ENCODE measurements at places on chromosomes 5 and 9.

DNA sequence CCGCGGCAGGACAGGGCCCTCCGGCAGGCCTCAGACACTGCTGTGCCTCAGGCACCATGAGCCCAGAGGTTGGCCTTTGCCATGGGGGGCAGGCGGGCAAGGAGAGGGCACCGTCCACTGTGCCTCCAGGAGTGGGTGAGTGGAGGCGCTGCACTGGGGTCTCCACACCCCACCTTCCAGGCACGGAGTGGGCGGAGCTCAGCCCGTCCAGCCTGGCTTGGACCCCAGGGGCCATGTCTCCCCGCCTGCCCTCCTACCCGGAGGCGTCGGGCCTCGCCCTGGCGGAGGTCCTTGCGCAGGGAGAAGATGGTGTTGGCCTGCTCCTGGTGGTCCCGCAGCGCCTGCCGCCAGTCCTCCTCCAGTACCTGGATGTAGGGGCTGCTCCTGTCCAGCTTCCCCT is 3.4 kb downstream of the CARD9 start:
- DNase-seq, result no peak

- DNase-seq, result no peak
Observed at GRCh38 chr9:122221183-122221811, 7.5 kb downstream of the LHX6 start.

- no peak for DNase-seq
Observed at GRCh38 chr5:82986404-82986803, 90.8 kb downstream of the TMEM167A start.

DNA sequence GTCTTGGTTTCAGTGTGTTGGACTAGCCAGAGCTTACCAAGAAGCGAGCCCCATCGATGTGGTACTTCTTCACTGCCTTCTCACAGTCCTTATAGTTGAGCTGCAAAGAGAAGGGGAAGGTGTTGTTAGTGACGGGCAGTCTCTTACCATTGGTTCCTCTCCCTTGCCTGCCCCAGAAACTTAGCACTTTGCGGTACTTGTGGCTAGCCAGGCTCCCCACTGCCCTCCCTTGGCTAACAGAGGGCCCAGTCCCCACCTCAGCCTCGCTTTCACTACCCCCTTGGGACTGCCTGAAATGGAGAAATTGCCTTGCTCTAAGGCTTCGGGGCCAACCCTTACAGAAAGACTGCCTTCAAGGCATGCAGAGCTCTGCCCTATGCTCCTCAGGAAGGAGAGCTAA is 4.3 kb downstream of the LCP2 start:
- DNase-seq, result peak; percentile 91

DNA sequence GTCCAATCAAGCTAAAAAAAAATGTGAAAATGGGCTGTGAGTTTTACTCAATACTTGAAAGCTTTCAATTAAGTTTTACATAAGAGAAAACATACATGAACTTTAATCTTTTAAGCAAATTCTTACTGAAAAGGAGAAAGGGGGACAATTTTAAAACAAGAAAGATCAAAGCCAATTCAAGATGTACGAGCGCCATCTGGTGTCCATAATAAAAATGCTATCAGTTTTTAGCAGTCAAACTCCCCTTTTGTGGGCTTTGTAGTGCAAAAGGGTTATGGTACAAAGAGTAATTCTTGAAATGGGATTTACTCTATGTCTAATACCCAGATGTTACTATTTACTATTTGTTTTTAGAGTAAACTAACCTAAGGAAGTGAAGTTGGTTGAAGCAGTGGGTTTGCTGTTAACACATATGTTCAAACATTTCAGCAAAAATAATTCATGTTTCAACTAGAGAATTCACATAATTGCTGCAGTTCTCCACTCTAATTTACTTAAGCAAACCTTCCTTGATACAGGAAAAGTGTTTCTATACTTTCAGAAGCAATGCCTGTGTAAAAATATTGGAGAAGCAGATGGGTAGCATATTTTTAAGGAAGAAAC is 228.2 kb upstream of the TYRP1 start:
- no peak for DNase-seq

- DNase-seq, result no peak
Observed at GRCh38 chr5:171475596-171475995, 56.1 kb downstream of the FGF18 start.

- no peak for DNase-seq
Observed at GRCh38 chr9:81804306-81804705, 115.0 kb upstream of the TLE1 start.

DNA sequence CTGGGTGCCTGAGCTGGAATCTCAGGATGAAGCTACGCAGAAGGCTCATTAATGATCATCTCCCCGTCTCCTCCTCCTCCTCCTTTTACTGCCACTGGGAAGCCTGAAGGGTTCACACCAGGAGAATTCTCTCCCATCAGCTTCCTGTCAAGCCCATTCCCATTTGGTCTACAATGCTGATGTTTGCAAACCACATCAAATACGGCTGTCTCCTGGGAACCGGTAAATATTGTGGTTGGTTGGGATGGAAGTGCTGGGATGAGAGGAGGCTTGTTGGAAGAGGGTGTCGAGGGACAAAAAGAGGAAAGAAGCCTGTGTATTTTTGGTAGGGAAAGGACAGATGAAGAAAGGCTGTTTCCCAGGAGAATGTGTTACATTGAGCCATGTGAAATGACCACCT is 13.2 kb upstream of the S1PR3 start:
- DNase-seq, result no peak

DNA sequence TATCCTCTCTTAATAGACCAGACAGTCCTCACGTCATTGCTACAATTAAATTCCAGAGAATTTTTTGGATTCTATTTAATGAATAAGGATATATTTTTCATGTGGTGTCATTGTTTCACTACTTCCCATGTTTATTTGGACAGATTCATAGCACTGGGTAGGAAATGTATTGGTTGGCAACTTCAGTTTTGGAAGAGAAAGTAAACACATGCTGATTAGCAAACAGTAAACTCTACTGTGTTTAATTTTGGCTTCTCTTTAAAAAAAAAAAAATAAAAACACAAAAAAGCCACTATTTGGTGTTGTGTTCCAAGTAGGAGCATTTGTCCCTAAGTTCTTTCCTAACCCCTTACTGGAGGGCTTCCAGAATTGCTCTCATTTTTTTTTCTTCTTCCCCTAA is 77.3 kb downstream of the NFIB start:
- no peak for DNase-seq

Data from immature natural killer cell (primary cell).